ENCODE measurements at places on chromosomes 7 and 10.
A peak's percentile ranks its signal among the peaks of the same experiment; 100 is the strongest.

DNA sequence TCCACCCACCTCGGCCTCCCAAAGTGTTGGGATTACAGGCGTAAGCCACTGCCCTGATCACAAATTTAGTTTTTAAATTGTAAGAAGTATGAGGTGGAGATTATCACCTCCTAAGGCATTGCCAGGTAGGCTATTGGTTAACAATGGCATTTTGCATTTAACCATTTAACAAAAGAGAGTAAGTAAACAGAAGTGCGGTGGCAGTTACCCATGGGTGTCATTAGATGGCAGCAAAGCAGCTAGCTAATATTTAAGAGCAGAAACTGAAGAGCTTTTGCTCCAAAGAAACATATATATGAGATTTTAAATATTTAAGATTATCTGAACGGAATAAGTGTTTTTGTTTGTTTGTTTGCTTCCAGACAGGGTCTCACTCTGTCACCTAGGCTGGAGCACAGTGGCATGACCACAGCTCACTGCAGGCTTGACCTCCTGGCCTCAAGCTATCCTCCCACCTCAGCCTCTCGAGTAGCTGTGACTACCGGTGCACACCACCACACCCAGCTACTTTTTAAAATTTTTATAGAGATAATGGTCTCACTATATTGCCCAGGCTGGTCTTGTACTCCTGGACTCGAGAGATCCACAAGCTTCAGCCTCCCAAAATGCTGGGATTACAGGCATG, 325.5 kb upstream of the C7orf33 start:
- DNase-seq: peak; percentile 52

- no peak for DNase-seq
These were observed 1.3 kb upstream of the NMT2 start for GRCh38 chr10:15169555-15170401.

DNA sequence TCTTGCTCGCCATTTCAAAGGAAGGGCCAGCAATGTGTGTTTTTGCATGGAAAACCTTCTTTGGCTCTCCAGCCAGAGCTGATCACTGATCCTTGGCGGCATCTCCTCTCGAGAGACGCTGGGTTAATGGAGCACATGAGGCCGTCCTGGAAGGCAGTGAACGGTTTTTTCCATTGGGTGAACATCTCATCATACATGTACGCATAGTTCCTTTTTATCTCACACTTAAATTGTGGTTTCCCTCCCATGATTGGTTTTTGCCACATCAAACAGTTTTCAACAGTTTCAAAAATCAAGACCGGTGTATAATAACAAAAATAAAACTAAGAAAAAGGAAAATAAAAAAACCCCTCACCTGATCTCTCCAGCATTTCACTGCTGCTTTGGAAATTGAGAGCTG, 276.4 kb downstream of the TCF7L2 start:
- no peak for DNase-seq

- DNase-seq: no peak
These were observed 512.1 kb downstream of the PARD3 start for GRCh38 chr10:34303022-34303421.

GRCh38 chr7:112420236-112420861, 29.9 kb upstream of the IFRD1 start:
- DNase-seq: peak; percentile 35

GRCh38 chr10:62043421-62044021, 142.0 kb downstream of the ARID5B start:
- no peak for DNase-seq

- no peak for DNase-seq
These were observed 188.1 kb downstream of the NRP1 start for GRCh38 chr10:33146189-33147012.

DNA sequence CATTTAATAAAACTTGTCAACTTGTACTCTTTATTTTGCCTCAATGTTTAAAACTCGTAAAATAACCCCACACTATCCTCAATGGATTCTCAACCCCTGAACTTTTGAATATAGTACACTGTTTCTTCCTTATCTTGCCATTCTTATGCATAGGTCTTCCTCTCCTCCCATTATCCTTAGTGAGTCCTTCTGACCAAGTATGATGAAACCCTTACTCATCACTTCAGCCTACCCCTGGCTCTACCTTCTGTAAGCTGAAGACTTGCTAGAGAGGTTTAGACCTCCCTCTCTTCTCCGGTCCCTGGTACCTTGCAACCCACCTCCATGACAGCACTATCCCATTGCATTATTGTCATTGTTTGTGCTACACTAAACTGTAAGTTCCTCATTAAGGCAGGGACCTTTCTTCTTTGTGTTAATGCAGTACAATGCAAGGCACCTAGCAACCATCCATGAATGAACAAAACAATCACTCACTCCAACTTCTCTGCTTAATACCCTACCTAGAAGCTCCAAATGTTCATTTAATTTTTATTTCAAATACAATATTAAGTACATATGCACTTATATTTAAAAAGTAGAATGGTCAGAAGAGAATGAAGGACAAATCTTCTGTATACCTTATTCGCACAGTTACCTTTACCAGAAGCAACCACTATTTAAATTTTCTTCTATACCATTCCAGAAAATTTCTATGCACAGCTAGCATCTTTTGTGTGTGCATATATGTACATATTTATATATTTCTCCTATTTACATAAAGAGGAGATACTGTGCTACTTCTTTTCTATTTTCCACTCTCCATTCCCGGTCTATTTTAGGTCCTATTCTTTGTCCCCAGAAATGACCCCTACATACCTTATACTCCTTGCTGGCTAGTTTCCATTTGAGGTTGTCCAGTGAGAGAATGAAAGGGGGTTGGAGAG, 77.5 kb downstream of the SLC16A9 start:
- no peak for DNase-seq

GRCh38 chr7:47830015-47830414, 118.3 kb downstream of the PKD1L1 start:
- no peak for DNase-seq

- DNase-seq: no peak
These were observed 19.1 kb upstream of the TNKS2 start for GRCh38 chr10:91779011-91779605.

GRCh38 chr7:156903232-156903909, 10.4 kb upstream of the LMBR1 start:
- DNase-seq: no peak

GRCh38 chr7:78924581-78924980, 528.9 kb downstream of the MAGI2 start:
- DNase-seq: peak; percentile 46

GRCh38 chr7:134669388-134669787, 22.7 kb downstream of the BPGM start:
- no peak for DNase-seq

GRCh38 chr7:27459731-27460053, 203.0 kb downstream of the HIBADH start:
- no peak for DNase-seq

DNA sequence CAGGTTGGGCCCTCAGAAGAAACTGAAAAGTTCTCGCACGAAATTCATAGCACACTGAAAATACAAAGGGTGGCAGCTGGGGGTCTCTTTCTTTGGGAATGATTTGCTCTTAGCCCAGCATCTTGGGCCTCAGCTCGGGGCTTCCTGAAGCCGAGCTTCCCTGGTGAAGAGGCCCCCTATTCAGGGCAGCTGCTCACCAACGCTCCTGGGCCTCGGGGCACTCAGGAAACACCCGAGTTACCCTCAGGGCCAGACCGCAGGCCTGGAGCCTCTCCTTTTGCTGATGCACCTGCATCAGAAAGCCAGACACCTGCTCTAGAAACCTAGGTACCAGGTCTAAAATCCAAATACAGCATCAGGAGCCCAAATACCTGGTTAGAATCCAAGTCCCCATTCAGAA, 85.5 kb downstream of the PTPRE start:
- no peak for DNase-seq

- peak; percentile 75 for DNase-seq
These were observed 19.6 kb upstream of the CFAP46 start for GRCh38 chr10:132961787-132962622.

GRCh38 chr10:108872854-108873253, 1050.5 kb downstream of the XPNPEP1 start:
- no peak for DNase-seq

DNA sequence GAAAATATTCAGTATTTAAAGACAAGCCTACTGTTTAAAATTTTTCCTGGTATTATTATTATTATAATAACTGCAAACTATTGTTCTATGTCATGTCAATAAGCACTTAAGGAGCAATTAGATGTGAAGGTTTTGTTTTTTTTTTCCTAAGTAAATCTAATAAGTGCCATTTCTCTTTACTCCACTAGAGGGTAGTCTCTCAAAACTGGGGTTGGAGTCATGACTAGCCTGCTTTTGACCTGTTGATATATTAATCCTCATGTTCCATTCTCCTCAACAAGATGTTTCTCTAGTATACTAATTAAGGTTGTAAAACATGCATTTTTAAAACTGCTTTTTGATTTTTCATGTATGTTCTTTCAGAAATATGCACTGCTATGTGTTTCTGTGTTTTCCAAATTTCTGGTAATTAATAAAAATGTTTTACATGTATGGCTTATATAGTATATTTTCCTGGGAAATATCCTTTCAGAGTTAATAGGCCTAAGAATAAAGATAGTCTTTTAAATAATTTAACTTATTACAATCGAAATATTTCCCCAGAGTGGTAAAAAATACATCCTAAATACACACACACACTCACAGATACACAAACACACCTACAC, 1.0 kb upstream of the LRRN3 start:
- peak; percentile 73 for DNase-seq

DNA sequence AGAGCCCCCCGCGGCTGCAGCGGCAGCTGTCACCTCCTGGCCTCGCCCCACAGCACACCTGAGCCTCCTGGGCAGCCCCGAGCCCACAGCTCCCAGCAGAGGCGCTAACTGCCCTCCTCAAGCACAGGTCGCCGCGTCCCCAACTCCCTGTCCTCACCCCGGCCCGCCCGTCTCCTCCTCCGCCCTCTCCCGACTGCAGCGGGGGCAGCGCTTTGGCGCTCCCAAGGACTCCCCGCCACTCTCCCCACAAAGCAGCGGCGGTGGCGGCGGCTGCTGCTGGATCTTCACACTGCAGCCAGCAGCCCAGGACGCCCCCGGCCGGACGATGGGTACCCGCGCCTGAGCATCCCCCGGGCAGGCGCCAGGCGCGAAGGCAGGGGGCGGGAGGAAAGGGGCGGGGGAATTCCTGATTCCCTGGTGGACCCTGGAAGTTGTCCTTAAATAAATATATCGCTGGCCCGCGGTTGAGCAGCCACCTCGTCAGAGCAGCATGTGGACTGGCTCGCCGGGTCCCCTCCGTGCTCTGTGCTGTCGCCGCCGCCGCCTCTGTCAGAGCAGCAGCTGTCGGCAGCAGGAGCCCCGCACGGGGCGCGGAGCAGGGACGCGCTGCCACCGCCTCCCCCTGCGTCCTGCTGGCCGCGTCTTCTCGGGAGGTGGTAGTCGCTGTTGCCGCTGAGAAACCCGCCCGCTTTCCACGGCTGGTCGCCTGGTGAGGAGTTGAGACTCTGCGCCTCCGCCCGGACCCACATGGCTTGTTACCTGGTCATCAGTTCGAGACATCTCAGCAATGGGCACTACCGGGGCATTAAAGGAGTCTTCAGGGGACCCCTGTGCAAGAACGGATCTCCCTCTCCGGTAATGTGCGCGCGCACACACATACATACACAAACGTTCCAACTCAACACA, at the start of gene ZNF804B:
TSS of gene ZNF804B (plus strand) at position 471 of the 906 bp plus-strand sequence. CDS start at position 748, 277 bp downstream.
- no peak for DNase-seq

- DNase-seq: no peak
These were observed 95.3 kb downstream of the SEM1 start for GRCh38 chr7:96614154-96614867.
